Fibroblast of skin of abdomen (primary cell): ENCODE measurements at places on chromosomes 2 and 18.

GRCh38 chr2:69843993-69844392 is 14.5 kb downstream of the GMCL1 start:
- DNase-seq: no peak

DNA sequence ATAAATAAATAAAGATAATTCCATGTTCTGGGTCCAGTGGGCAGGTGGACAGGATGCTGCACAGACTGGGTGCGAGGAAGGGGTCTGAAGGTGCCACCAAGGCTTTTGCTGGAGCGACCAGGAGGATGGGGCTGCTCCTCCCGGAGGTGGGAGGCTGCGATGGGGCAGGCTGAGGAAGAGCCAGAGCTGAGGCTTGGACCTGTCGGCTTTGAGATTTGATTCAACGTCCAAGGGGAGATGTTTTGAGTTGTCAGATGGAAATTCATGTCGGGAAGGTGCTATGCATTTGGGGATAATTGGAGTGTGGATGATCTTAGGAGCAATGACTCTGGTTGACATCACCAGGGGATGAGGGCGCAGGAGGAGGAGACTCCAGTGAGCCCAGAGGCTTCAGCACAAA is 11.7 kb downstream of the ALLC start:
- DNase-seq: no peak

GRCh38 chr2:27018142-27018541 is 14.6 kb upstream of the TMEM214 start:
- DNase-seq: no peak

DNA sequence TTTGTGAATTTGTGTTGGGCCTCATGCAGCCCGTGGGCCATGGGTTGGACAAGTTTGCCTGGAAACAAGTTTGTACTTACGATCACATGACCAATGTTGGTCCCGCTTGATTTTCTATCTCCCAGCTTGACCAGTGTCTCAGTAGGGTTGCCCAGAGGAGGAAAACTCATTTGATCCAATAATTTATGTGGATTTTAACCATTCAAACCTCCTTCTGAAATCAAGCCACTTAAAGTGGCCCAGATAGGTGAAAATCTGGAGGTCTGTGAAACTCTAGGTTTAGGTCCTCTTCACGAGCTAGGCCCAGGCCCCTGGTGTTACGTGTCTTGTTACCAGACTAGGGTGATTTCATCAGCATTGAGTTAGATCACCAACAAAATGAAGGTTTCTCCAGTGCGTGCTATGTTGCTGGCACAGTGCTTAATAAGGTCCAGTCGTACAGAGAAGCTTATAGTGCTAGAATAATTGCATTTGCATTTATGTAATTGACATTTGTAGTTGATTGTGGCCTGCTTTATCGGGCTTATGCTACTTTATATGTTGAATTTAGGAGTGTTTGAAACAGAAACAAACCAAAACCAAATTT is 4.4 kb downstream of the ACTR2 start:
- DNase-seq: peak; percentile 81

GRCh38 chr2:140580532-140581151 is 1550.2 kb downstream of the LRP1B start:
- no peak for DNase-seq

DNA sequence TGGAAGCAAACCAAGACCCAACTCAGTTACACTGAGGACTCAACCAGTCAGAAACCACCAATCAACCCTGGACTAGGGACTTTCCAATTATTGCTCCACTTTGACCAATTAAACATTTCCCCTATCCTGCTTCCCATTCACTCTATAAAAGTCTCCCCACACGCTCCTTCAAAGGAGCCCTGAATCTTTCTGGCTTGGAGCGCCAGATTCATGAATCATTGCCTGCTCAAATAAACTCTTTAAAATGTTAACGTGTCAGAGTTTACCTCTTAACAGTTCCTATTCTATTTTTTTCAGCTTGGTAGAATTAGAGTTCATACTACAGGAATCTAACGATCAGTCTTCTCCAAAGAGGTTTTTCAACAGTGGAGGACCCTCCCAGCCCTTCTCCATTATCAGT is 20.7 kb upstream of the SULT1C2 start:
- DNase-seq: peak; percentile 62

GRCh38 chr2:8876628-8877027 is 39.2 kb upstream of the KIDINS220 start:
- DNase-seq: peak; percentile 16

- peak; percentile 56 for DNase-seq
Observed at GRCh38 chr18:22703883-22704585, 229.1 kb upstream of the RBBP8 start.

DNA sequence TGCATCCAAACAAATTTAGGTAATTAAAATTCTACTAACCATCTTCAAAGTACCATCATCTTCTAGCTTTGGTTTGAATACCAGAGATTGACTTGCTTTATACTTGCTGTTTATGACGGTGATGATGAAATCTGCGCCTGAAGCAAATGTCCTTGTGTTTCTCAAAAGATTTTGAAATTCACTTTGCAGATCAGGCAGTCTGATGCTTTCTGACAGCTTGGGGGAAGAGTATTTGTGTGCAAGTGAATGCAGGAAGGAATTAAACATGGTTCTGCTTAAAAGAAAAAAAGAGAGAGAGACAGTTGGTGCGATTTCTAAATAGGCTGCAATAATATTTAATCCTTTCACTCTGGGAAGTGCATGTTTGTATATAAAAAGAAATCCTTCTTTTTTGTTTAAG is 29.6 kb downstream of the CSRNP3 start:
- DNase-seq: no peak

- peak; percentile 57 for DNase-seq
Observed at GRCh38 chr2:164737612-164738081, 104.0 kb downstream of the COBLL1 start.

- no peak for DNase-seq
Observed at GRCh38 chr2:71216501-71216900, 10.4 kb downstream of the PAIP2B start.

DNA sequence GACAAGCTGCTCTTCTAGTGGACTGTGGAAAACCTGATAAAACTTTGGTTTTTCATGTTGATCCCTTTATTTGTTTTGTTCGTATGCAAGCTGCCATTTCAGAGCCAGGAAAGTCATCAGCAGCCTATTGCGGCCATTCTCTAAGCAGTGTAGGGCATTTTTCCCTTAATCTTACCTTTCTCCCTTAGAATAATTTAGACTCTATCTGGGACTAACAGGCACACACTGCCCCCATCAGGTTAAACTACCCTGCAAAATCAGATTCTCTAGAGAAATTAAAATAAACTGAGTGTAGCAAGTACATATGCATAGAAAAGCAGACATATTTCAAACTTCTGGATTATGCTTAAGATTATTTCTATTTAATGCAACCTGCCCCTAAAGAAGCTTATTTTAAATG is 347.5 kb downstream of the METTL4 start:
- DNase-seq: peak; percentile 32

GRCh38 chr2:74094291-74094690 is 53.4 kb downstream of the BOLA3 start:
- DNase-seq: no peak
